BJ (cell line): ENCODE measurements at places on chromosomes 12 and 14.
A peak's percentile ranks its signal among the peaks of the same experiment; 100 is the strongest.

DNA sequence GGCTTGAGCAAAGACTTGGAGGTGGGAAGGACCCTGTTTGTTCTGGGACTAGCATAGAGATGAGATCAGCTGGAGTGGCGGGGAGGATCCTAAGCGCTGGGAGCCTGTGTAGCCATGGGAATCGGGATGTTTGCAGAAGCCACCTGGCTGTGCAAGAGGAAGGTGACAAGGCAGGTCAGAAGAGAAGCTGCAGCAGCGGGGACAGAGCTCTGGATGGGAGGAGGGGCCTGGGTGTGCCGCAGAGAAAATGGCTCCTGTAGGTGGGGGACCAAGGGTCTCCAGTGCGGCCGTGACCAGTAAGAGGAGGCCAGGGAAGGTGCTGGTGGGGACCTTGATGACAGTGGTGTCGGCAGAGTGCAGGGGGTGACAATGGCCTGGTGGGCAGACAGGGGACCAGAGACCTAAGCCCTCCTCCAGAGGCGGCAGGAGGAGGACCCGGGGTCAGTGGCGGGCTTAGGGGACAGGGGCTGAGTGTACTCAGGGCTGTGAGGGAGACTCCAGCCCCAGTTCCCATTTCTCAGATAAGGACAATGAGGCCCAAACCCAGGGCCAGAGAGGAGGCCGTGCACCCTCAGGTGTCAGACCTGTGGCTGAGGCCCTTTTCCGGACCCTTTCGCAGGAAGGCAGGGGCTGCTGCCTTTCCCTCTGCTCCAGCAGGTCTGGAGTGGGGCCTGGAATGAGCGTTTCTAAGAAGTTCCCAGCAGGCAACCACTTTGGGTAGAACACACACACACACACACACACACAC, 206.6 kb upstream of the RTL1 start:
- no peak for DNase-seq

- no peak for DNase-seq
These were observed 7.2 kb upstream of the FOXN3 start for GRCh38 chr14:89424241-89424640.

DNA sequence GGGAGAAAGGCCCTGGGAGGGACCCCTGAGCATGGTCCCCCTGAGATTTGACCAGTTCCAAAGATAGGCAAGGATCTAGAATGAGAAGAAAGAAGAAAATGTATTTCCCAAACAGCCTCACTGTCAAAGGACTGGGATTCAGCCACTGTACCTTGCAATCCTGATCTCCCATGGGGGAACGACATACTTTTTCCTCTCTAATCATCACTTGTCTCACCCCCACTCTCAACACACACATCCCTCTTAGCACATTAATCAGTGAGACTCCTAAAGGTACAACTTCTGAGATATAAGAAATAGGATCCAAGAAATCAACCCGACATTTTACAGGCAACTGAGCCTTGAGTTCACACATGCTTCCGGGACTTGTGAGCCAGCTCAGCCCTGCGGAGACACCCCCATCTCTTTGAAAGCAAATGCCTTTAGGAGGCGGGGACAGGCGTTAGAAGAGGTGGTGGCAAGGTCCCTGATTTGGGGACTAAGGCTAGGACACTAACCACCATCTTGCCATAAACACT, 1.4 kb downstream of the MAP3K9 start:
- no peak for DNase-seq

- DNase-seq = no peak
These were observed 31.5 kb upstream of the BHLHE41 start for GRCh38 chr12:26156201-26156871.

DNA sequence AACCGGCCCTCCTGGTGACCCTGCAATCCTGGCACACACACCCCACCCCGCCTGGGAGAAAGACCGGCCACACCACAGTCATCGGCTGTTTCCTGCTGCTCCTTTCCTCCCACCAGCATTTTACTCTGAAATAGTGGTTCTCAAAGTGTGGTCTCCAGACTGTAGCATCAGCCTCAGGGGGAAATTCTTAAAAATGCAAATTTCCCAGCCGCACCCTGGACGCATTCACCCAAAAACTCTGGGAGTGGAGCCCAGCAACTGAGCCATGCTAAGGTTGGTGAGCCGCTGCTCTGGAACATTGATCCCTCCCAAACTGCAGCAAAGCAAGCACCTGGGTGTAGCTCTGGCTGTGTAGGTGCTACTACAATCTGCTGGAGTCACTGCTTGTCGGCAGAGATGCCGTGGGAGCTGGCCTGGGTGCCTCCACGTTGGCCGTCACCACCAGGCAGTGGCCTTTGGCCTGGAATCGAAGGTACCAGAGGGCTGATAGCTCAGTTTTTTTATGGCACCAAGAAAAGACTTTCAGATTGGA, 38.4 kb upstream of the BCL2L14 start:
- no peak for DNase-seq

- peak; percentile 1 for DNase-seq
These were observed 162.9 kb downstream of the KSR2 start for GRCh38 chr12:117805865-117806264.

- DNase-seq = no peak
These were observed 137.6 kb downstream of the ZFP36L1 start for GRCh38 chr14:68655021-68655831.

DNA sequence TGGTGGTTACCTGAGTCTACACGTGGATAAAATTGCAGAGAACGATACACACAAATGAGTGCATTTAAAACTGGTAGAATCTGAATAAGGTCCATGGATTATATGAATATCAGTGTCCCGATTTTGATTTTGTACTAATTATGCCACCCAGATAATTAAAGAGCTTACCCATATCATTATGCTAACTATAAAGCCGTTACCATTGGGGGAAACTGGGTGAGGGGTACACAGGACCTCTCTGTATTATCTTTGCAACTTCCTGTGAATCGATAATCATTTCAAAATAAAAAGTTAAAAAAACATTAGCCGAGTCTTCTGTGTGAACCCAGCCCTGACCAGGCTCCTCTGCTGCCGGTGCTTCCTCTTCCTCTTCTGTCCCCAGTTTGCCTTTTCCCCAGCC, 107.1 kb downstream of the SMOC1 start:
- DNase-seq = no peak

GRCh38 chr12:110280392-110280778, 662 bp upstream of the ATP2A2 start:
- DNase-seq = no peak

DNA sequence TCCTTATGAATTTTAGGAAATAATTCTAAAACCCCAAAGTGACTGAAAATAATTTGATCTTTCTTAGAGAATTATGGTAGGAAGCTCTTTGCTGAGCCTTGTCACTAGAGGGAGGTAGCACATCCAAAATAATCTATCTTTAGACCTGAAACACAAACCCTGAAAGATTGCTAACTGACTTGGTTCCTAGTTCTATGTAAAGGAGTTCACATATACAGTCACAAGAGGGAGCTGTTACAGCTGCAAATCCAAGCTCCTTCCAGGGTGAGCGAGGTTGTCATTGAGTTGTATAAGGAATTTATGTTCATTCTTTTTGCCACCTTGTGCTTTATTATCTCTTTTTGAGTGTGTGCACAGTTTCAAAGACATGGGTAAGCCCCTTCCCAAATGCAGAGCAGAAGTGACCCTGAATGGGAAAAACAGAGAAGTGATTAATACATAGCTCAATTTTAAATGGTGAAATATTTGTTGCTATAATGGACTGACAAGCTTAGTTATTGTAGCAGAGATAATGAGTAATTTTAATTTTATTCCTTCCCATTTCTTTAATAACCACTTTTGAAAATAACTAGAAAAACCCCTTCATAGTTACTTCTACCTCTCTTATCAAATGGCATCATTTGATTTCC, 387.9 kb downstream of the DAD1 start:
- DNase-seq = no peak

DNA sequence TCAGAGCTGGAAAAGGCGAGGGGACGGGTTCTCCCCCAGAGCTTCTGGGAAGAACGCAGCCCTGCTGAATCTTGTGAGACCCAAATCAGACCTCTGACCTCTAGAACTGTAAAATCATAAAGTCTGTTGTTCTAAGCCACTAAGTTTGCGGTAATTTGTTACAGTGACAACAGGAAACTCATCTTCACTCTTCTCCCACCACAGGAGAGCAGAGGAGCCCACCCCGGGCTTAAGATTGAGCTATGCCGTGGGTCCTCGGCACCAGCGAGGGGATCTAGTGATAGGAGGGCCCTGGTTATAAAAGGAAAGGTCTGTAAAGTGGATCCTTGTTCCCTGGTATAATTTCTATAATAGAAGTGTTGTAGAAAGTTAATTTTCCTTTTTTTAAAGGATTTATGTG, 7.6 kb downstream of the MLXIP start:
- no peak for DNase-seq
